ENCODE measurements at places on chromosomes 5 and 9.

DNA sequence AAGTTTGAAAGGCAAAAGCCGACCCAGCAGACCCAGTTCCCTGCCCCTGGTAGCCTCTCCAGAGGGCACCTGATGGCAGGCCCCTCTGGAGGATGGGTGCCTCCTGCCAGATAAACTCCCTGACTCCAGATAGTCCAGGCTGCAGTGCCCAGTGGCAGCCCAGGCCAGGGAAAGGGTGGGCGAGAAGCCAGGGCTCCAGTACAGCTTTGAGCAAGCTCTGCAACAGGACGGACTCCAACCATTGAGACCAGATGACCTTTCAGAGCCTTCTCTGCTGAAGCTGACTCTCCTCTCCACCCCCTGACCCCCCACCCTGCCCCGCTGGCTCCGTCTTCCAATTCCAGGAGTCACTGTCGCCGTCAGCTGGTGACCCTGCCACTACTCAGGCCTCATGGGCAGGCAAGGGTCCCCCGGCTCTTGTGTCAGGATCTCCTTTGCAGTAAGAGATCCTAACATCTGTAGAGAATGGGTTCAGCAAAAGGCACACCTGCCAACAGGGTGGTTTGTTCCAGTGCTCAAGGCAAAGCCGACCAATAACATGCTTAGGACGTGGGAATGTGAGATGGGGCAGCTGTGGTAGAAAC, 15.5 kb upstream of the FCN1 start:
- DNase-seq, result no peak

DNA sequence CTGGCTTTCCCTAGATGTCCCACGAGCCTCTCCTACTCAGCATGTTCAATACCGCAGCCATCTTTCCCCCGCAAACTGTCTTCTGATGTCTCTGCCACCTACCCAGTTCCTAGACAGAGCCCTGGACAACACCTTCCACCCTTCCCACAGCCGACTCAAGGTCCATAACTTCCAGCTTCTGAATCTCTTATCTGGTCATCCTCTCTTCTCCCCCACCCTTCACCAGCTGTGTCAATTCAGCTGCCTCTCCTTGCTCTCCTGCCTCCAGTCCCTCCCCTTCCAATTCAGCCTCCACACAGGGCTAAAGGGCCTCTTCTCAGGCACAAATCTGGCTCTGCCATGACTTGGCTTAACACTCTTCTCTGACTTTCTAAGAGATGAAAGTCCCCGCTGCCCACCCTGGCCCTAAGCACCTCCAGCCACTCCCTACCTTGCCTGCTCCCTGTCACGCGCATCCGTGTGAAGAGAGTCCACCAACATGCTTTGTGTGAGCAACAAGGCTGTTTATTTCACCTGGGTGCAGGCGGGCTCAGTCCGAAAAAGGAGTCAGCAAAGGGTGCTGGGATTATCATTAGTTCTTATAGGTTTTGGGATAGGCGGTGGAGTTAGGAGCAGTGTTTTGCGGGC, 25.2 kb downstream of the AQP7 start:
- DNase-seq, result no peak

- DNase-seq, result no peak
Observed at GRCh38 chr5:80516826-80517225, 28.9 kb downstream of the FAM151B start.

DNA sequence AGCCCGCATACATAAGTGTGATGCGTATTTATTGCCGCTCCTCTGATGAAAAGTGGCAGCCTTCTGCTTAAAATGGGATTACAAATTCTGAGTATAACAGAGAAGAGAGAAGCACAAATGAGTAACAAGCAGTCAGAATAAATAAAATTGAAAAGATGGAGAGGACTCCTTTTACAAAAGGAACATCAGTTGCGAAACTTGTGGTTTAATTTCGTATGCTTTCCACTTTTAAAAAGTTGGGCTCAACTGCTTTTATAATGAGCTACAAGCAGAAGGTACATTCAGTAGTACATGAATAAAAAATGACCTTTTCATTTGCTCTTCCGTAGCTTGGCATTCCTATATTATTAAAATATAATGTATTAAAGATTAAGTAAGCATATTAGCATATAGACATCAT, 320.0 kb downstream of the FBXL17 start:
- no peak for DNase-seq

DNA sequence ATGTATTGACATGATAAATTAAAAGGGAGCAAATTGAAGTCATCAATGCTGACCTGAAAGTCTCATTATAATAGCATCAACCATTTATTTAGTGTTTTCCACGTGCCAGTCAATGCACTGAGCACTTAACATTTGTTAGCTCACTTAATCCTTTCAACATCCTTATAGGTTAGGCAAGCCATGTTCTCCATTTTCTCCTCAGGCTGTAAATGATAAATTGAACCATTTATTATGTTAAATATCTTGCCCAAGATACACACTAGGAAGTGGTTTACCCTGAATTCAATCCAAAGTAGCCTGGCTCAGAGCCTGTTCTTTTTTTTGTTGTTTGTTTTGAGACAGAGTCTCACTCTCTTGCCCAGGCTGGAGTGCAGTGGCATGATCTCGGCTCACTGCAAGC, 25.0 kb upstream of the SNX2 start:
- no peak for DNase-seq

DNA sequence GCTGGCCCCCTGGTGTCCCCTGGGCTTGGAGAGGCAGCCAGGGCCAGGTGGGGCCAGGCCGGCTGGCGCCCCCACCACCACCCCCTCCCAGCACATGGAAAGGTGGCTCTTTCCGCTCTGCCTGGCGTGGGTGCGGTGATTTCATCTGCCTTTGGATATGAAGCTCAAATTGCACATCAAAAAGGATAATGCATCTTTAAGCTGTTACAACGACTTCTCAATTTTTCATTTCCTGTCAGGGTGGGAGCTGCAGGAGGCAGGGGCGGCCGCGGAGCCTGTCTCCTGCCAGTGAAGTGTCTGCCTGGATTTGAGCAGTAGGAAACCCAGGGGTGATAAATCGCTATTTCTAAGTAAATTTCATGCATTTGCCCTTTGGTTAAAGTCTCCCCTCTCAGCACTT, 169.2 kb upstream of the MVB12B start:
- no peak for DNase-seq

DNA sequence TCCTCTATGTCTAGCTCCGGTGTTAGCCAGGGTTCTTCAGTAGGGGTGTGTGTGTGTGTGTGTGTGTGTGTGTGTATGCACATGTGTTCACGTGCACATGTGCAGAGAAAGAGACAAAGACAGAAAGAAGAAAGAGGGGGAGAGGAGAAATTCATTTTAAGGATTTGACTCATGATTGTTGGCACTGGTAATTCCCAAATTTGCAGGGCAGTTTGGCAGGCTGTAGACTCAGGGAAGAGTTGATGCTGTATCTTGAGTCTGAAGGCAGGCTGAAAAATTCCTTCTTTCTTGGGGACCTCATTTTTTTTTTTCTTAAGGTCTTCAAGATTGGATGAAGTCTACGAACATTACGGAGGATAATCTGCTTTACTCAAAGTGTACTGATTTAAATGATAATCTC, 335.7 kb downstream of the NSG2 start:
- no peak for DNase-seq

- DNase-seq, result no peak
Observed at GRCh38 chr5:27516437-27516836, 478.1 kb upstream of the CDH9 start.

- no peak for DNase-seq
Observed at GRCh38 chr5:65462139-65462705, 19.5 kb downstream of the ADAMTS6 start.

- peak; percentile 24 for DNase-seq
Observed at GRCh38 chr5:156474251-156474650, 147.3 kb downstream of the SGCD start.

DNA sequence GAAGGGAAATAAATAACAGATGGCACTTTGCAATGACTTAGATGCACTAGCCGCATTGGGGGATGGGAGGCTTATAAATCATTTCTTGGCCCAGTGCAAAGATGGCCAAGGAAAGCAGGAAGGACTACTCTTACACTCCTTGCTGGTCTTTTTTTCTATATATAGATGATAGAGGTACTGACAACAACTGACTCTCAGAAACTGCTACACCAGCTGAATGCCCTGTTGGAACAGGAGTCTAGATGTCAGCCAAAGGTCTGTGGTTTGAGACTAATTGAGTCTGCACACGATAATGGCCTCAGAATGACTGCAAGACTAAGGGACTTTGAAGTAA, 1.7 kb downstream of the CCNG1 start:
- no peak for DNase-seq

GRCh38 chr5:78232163-78232562, 62.3 kb downstream of the AP3B1 start:
- no peak for DNase-seq

DNA sequence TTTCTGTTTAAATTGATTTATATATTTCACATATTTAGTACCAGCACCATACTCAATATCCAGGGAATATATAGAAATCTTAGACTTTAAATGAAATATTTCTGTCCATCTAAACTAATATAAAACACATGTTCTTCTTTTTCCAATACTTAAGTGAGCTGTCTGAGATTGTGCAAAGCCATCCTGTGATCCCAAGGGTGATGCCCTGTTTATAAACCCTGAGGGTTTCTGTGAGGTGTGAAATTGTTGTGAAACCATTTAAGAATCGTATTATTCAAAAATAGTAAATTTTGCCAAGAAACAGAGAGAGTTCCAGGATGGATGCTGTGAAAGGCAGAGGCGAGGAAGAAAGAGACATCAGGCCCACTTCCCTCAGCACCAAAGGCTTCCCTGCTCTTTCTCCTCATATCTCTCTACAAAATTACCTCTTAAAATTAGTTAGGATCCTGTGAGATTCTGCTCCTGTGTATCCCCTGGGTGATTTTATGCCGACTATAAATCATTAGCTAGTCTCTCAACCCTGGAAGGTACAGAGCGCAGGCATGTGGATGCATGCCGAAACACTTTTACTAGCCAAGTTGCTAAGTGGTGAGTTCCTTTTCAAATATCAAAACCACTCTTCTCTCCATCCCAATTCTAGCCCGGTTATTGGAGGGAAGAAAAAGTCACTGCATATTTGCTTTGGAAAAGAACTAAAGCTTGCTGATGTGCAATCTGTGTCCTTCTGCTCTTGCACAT, 183.0 kb downstream of the GLIS3 start:
- no peak for DNase-seq

DNA sequence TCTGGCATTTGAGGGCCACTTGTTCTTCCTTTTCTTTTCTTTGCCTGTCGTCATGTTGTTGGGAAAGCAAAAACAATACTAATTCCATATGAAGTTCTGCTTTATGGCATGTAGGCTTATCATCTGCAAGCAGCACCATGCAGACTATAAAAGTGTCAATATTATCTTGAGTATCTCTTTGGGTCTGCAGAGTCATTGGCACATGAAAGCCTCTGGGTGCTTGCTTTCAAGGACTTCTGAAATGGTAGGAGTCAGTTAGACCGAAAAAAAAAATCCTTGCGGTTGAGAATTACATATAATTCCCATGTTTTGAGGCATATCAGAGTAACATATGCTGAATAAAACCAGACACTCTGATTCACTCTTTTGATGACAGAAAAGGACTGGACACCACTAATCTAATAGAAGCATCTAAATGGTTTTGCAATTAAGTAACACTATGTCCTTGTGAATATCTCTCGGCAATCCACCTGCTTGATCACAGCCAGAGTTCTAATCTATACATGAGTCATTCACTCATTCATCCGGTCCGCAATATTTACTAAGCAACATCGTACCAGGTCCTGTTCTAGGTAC, 44.4 kb downstream of the GNAQ start:
- DNase-seq, result no peak

DNA sequence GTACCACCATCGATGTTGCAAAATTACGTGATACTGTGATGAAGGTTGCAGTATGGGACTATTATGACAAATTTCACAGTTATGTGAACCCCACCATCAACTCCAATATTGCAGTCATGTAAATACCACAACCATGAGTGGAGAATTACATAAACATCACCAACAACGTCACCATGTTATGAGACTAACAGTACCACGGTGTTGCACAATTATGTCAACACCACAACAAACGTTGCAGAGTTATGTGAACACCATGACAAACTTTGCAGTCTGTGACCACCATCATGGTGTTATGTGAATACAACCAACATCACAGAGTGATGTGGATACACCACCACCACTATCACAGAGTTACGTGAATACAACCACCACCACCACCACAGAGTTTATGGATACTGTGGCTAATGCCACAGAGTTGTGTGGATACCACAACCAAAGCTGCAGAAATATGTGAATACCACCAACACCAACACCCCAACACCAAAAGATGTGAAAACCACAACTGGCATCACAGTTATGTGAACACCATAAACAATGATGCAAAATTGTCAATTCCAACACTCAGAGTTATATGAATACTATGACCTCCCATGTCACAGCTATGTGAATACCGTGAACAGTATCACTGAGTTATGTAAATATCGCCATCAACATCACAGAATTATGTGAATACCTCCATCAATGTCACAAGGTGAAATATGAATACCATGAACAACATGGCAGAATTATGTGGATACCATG, 62.4 kb downstream of the SHC3 start:
- no peak for DNase-seq

DNA sequence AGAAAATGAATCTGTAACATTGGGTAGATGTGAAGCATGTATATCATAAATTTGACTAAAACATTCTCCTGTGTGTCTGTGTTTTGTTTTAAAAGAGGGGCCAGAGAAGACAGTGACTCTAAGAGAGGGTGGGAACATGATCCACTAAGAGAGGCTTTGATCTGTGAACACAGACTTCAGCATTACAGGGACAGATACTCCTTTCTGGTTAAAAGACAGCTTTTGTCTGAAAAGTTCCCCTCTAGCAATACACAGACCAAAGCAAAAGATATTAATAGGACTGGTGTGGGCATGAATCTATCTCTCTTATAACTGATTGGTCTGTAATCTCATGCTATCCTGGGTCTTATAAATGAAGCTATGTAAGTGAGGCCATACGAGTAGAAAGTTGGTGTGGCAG, 150.9 kb downstream of the NUDT12 start:
- DNase-seq, result no peak

DNA sequence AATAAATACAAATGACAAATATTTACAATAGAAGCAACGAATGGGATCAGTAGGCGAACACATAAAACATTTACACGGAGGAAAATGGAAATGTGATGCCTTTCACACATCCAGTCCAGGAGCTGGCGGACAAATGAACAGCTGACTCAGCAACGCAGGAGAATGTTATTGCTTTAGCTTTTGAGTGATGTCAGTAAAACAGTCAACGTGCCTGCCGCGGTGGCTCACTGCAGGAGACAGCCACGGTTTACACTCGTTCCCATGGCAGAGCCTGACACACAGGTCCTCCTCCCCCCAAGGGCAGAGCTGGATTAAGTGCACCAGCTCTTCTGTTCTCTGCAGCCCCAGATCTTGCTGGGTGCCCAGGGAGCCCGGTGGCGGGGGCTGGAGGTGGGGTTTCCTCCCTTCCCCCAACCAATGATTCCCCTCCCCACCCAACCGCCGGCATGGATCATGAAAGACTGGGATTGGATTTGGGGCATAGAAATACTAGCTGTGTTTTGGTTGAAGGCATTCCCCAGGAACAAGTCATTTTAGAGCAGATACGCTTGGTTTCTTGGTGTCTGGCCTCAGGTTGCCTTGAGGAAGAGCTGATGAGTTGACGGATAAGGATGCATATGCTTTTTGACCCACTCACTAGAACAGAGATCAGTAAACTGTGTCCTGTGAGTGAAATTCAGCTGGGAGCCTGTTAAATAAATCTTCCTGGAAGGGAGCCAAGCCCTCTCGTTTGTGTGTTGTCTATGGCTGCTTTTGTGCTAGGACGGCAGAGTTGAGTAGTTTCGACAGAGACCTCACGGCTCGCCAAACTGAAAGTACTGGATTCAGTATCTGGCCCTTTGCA, 12.5 kb downstream of the STC2 start:
- DNase-seq, result no peak

- DNase-seq, result peak; percentile 9
Observed at GRCh38 chr5:122183098-122183787, 53.9 kb downstream of the ZNF474 start.

- DNase-seq, result no peak
Observed at GRCh38 chr9:92978345-92978875, 31.1 kb downstream of the FGD3 start.

All from hypothalamus (tissue), 51 donors.